ENCODE measurements at places on chromosomes 12 and 14.

DNA sequence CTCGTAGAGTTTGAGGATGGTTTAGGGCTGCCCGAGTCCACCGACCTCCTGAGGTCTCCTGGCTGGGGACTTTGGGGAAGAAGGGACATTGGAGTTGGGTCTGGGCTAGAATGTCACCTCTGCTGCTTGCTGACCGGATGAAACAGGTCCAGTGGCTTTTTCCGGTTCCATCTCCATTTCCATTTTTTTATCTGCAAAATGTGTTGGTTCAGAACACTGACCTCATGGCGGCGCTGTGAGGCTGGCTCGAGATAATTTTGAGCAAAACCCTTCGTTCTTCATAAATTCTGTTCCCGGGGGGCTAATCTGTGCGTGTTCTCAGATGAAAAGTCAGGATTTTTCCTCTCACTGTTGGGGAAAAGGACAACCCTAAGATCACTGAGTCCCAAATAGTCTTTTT is 11.7 kb upstream of the MYL2 start:
- DNase-seq: no peak

DNA sequence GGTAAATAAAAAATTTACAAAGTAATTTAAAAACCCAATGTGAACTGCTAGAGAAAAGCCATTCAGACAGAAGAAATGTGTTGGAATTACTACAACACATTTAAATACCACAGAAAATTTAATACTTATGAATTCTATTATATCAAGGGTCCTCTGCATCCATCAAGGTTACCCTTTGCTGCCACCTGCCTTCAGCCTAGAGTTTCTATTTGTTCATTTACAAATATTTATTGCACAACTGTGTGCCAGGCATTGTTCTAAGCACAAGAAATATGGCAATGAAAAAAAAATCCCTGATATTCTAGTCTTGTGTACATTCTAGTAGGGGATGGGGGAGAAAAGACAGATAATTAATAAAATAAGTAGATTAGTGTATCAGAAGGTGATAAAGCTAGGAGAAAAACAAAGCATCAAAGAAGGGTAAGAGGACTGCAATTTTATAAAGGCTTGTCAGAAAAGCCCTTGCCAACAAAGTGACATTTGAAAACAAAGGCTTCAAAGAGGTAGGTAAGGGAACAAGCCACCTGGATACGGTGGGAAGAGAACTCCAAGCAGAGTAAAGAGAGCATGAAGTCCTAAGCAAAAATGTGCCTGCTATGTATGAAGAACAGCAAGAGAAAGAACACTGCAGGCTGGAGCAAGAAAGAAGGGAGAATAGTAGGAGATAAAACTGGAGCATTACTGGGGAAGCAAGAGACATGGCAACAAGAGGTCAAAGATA is 59.1 kb upstream of the SLC6A13 start:
- no peak for DNase-seq

- DNase-seq: no peak
These were observed 319.6 kb upstream of the RTL1 start for GRCh38 chr14:101223127-101223526.

GRCh38 chr12:52578469-52578868 is 4.8 kb upstream of the KRT74 start:
- DNase-seq: no peak

DNA sequence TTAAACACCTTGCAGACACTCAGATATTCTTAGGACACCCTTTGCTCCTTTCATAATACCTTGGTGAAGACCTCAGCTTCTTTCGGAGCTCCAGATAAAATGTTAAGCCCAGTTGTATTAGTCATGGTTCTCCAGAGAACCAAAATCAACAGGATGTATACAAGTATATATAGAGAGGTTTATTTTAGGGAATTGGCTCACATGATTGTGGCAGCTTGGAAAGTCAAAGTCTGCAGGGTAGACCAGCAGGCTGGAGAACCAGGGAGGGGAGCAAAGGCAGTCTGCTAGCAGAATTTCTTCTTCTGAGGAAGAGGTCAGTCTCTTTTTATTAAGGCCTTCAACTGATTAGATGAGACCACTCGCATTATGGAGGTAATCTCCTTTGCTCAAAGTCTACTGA is 6.9 kb upstream of the IGF1 start:
- DNase-seq: no peak

DNA sequence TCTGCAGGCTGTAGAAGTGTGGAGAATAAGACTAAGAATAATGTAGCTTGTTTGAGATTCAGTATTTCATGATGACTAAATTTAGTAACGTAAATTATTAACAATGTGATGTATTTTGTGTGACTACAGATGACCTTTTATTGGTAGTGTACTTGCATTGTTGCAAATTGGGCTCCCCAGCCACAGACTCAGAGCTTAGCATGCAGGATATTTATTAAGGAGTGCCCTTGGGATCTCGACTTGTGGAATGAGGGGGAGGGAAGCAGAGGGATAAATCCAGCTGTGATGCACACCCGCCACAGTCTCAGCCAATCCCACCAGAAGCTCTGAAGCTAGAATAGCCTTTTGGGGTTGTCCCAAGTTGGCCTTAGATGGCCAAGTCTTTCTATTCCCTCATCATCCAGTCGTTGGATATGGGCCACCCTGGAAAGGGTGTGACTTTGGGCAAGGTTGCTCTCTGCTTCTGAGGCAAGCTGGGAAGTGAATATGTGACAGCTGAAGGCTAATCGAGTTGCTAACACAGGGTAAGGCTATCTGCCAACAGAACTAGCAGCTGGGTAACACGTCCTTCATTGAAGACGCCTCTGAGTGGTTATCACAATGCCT is 42.1 kb upstream of the USP44 start:
- DNase-seq: no peak

- no peak for DNase-seq
These were observed 4.9 kb downstream of the PTGDR start for GRCh38 chr14:52272375-52272774.

DNA sequence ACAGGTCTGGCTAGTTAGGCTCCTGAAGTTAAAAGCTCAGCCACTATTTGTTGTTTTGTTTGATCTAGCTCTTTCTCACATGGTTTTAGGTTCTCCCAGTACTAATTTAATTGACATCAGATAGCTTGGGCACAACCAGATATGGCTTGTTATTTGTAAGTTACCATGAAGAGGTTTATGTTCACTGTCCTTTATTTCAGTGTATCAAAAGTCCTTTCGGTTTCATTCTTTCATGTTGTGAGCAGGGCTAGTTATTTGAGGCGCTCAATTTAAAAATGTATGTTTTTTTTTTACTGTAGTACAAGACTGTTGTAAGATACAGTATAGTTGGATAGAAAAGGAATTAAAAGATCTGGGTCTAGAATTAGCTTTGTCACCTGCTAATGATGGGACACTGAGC is 7.0 kb downstream of the GPX2 start:
- DNase-seq: no peak
